Cerebellum (tissue), 4 donors: ENCODE measurements at places on chromosomes 7 and 10. TPM values are rescaled to one million over a fixed set of nuclear protein-coding genes. Genes with fewer than 3 reads are reported as not detected.

TCAF2 gene
- total RNA-seq, result 1.00 TPM

MMP21 gene
- total RNA-seq, result 0.09 TPM

CTBP2 gene
- total RNA-seq, result 57.7 TPM

LHFPL3 gene
- total RNA-seq, result 33.5 TPM

SIRT1 gene
- 25.8 TPM for total RNA-seq

LRRC4 gene
- 21.4 TPM for total RNA-seq

GCK gene
- 7.7 TPM for total RNA-seq

STAMBPL1 gene
- total RNA-seq, result 39.0 TPM

HPSE2 gene
- not detected for total RNA-seq

GPR15LG gene
- total RNA-seq, result 0.36 TPM

C10orf105 gene
- total RNA-seq, result 1.00 TPM

TAS2R41 gene
- total RNA-seq, result not detected

TMEM60 gene
- total RNA-seq, result 9.6 TPM

PCGF6 gene
- 10.0 TPM for total RNA-seq

RADIL gene
- total RNA-seq, result 8.4 TPM

ELOVL3 gene
- total RNA-seq, result 0.18 TPM

PDE6C gene
- total RNA-seq, result not detected

PDK4 gene
- 7.6 TPM for total RNA-seq

PLEKHA8 gene
- total RNA-seq, result 32.5 TPM

AKR1D1 gene
- not detected for total RNA-seq

CPA5 gene
- not detected for total RNA-seq

MRLN gene
- 12.2 TPM for total RNA-seq

COL17A1 gene
- total RNA-seq, result 0.09 TPM

CLDN4 gene
- total RNA-seq, result 2.7 TPM

ZNRF2 gene
- total RNA-seq, result 33.3 TPM

KCP gene
- total RNA-seq, result 3.4 TPM

CDHR1 gene
- 9.3 TPM for total RNA-seq

HOXA1 gene
- not detected for total RNA-seq

HPS1 gene
- 12.6 TPM for total RNA-seq

C7orf25 gene
- total RNA-seq, result 13.7 TPM

ZNF786 gene
- total RNA-seq, result 16.0 TPM

RBP3 gene
- total RNA-seq, result not detected

STEAP1 gene
- 2.2 TPM for total RNA-seq

LRRD1 gene
- 1.7 TPM for total RNA-seq

WNT2 gene
- total RNA-seq, result 0.18 TPM

SEMA3A gene
- 36.0 TPM for total RNA-seq

TSPAN15 gene
- total RNA-seq, result 15.1 TPM

LBX1 gene
- total RNA-seq, result 1.6 TPM

TMEM236 gene
- 0.18 TPM for total RNA-seq

MUC3A gene
- total RNA-seq, result 1.5 TPM

SFR1 gene
- total RNA-seq, result 9.4 TPM

RASA4B gene
- total RNA-seq, result 23.3 TPM

POU6F2 gene
- total RNA-seq, result 1.00 TPM

OSBPL3 gene
- 17.0 TPM for total RNA-seq

MSRB2 gene
- total RNA-seq, result 18.9 TPM

CAV2 gene
- total RNA-seq, result 11.5 TPM

CPA4 gene
- total RNA-seq, result 1.00 TPM

PCDH15 gene
- total RNA-seq, result 36.2 TPM

SLK gene
- 38.9 TPM for total RNA-seq

NRCAM gene
- 194 TPM for total RNA-seq

ARPC1B gene
- 14.4 TPM for total RNA-seq

WNT8B gene
- not detected for total RNA-seq

CYP2C19 gene
- total RNA-seq, result 0.36 TPM

LEP gene
- total RNA-seq, result 0.09 TPM

TRPV5 gene
- 0.36 TPM for total RNA-seq

ZNF804B gene
- total RNA-seq, result 3.7 TPM

ING3 gene
- 31.8 TPM for total RNA-seq

TLX1 gene
- not detected for total RNA-seq
